PC-3 (cell line): ENCODE measurements at places on chromosomes 16 and 17.

GRCh38 chr17:70365091-70365583 lies 195.8 kb downstream of the KCNJ2 start:
- no peak for DNase-seq

DNA sequence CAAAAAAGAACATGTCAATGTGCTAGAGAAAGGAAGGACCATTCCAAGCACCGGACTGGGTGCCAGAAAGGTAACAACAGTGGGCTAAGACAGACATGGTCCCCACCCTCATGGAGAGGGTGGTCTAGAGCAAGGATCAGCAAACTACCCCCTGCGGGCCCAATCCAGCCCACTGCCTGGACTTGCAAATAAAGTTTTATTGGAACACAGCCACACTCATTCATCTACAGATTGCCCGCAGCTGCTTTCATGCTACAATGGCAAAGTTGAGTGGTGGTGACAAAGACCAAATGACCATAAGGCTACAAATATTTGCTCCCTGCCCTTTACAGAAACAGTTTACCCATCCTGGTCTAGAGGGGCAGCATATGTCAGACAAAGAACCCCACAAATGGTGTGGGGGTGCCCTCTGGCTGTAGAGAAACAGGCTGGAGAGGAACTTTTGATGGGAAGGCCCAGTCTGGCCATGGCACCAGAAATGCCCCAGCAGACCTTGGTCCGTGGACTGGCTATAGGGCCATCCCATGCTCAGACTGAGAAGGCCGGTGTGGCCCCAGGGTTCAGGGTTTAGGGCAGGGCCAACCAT lies 15.2 kb downstream of the CDH5 start:
- DNase-seq, result no peak

GRCh38 chr16:77540646-77541045 lies 105.8 kb upstream of the ADAMTS18 start:
- DNase-seq, result no peak

DNA sequence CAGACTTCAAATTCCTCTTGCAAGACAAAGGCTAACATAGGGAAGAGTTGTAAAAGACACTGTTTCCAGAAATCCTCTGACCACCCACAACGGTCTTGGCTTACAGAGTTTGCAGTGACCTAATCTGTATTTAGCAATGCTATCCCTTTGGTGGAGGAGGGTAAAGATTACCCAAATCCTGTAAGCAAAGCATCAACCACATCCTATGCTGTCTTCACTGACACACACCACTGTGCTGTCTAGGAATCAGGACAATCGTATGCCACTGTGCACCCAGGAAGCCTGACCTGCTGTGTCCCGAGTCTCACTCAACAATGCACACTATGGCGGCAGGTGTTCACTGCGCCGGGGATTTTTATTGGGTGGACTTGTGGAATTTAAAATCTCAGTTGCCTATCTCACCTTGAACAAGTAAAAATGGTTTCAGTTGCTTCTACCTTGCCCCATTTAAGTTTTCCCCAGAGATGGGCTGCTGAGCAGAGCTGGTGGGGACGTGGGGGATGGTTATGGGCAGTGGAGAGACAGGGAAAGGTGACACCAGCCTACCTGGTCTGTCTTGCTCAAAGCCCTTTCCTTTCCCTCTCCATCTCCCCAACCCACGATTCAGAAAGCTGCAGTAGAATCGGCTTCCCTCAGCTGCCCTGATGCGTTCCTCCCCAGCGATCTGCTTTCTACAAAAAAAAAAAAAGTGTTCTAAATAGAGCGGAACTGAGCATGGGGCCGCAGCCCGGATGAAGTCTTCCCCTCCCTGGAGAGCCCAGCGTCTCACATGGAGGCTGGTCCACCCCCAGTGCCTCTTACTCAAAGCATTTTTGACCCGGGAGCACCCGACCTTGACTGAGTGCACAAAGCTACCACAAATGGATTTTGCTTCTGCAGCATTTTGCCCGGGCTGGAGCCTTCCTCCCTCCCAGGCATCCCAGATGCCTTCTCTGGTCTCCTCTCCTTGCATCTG lies 271.5 kb downstream of the SOX9 start:
- DNase-seq, result peak; percentile 86

DNA sequence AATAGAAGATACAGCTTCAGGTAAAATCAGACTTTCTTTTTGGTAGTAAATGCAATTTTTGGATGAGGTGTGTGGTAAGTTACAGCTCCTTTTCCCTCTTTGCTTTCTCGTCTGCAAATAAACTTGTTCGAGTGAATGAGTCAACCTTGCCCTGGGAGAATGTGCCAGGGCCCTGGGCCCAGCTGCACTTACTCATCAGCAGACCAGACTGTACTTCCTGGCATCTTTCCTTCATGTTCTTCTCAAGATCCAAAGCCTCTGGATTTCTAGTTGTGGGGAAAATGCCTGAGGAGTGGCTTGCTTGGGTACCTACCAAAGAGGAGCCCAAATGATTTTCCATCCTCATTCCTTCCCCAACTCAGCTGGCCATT lies 5.4 kb upstream of the G6PC1 start:
- peak; percentile 82 for DNase-seq

- DNase-seq, result no peak
These were observed 1.4 kb downstream of the PPP1R9B start for GRCh38 chr17:50149091-50149416.

DNA sequence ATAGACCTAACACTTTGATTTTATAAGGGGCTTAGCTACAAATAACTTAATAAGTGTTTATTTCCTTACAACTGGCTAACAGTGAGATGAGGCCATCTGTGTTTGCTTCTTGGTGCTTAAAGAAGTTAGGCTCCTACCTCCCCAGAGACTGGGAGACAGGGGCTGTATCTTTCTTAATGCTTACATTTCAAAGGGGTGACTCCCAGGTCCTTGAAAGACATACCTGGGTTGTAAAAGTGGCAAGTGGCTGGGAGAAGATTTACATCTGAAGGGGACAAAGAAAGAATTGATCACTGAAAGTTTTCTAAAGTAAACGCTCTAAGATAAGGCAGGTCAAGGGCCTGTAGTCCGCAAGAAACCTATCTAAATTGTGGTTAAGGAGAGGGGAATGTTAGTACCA lies 196.8 kb downstream of the CNTNAP4 start:
- DNase-seq, result no peak
